ENCODE measurements at places on chromosomes 11 and 22.

DNA sequence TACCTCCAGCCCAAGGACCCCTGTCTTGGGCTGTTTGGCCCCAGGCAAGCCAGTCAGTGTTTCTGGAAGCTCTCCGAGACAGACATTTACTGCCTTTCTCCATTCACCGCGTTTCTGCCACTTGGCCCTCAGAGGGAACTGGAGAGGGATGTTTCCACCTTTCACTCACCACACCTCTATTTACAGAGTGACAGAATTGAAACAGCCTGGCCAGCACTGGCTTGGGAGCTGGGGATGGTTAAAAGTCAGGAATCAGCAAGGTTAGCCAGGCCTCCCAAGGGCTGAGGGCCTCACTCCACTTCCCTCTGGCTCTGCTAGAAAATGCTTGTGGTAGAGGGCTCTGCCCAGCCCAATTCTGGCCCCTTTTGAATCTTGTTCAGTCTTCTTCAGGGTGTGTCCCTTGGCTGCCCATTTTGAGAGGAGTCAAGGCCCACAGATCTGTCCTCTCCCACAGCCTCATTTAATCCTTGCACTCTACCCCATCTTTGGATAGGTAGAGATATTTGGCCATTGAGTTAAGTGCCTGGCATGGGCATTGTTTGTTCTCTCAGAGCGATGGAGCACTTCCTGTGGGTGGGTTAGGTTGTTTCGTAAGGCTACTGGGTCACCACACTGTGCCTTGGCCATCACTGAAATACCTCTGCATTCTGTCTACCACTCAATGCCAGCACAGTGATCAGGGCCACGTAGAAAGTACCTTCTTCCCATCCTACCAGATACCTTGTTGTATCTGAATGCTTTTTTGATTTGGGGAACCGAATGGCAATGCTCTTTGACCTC is 119.2 kb downstream of the MICAL2 start:
- DNase-seq, result no peak

GRCh38 chr11:125262830-125263218 is 98.3 kb downstream of the PKNOX2 start:
- DNase-seq, result no peak

DNA sequence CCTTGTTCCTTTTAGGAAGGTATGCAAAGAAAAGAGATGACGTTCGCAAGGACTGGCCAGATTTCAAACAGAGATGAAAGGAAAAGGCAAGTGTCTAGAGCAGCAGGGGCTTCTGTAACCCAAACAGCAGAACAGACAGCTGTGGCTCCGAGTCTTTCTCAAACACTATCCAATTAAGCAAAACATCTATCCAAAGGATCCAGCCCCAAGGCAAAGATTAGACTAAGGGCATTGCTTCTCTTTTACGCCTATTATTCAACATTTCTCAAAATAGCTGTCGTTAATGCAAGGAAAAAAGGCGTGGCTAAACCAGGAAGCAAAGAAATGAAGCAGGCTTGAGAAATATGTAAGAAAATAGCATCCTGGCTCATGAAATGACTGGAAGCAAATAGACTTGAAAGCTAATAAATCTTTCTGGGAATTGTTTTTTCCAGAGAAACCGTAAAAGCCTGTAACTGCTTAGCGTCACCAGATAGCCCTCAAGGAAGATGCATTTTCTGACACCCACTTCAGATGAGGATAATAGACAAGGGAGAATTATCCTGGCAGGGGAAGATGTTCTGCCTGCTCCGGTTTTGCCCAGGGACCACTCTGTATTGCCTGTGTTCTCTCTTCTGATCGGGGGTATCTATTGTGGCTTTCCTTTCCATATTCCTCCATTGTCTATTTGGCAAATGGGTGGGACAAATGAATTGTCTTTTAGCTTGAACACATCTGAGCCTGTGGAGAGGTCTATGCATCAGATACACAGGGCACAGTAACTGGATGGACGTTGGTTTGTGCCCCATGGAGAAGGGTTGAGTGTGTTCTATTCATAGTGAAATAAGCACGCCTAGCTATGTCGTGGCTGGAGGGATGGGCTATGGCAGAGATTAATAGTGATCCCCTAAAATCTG is 20.2 kb downstream of the C11orf96 start:
- DNase-seq, result no peak

- no peak for DNase-seq
Measured at GRCh38 chr11:36195496-36196354, 93.5 kb downstream of the COMMD9 start.

GRCh38 chr11:97979741-97980140 is 1041.0 kb upstream of the CNTN5 start:
- no peak for DNase-seq

- DNase-seq, result no peak
Measured at GRCh38 chr11:65353900-65354264, 669 bp upstream of the TIGD3 start.

DNA sequence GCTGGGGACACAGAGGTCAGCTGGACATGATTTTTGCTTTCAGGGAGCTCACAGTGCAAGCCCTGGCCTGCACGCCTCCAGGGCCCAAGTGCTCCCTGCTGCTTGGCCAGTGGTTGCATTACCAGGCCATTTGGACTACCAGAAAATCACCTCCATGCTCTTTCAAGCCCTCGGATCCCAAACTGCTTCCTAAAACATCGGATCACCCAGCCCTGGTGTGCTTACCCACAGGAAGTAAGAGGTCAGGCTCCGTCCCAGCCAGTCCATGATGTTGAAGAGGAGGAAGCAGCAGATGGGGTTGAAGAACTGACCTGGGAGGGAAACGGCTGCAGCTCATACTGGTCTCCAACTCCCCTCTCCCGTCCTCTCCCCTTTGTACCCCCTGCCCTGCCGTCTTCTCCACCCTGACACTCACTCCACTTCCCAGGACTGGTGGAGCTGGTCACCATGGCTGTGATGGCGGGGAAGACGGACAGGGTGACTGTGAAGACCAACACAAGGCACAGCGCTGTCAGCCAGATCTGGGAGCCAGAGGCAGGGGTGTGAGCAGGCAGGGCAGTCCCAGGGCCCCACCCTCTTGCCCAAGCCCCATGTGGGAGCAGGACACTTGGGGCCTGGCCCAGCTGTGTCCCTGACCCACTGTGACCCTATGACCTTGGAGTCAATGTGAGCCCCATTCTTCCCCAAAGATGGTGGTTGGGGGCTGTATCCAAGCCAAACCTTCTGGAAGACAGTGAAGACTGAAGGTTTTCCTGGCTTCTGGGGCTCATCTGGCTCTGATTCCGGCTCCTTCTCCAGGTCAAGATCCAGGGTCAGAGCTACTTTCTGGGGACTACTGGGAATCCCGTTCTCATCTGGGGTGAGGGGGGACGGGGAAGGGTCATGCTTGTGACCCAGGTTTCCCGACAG is 5.6 kb downstream of the SLC29A2 start:
- DNase-seq, result no peak

GRCh38 chr11:61115498-61116224 is 13.4 kb downstream of the CD5 start:
- no peak for DNase-seq

GRCh38 chr11:61914471-61915171 is 2.7 kb downstream of the RAB3IL1 start:
- no peak for DNase-seq

GRCh38 chr22:40685406-40685805 is 6.1 kb downstream of the MCHR1 start:
- DNase-seq, result no peak

DNA sequence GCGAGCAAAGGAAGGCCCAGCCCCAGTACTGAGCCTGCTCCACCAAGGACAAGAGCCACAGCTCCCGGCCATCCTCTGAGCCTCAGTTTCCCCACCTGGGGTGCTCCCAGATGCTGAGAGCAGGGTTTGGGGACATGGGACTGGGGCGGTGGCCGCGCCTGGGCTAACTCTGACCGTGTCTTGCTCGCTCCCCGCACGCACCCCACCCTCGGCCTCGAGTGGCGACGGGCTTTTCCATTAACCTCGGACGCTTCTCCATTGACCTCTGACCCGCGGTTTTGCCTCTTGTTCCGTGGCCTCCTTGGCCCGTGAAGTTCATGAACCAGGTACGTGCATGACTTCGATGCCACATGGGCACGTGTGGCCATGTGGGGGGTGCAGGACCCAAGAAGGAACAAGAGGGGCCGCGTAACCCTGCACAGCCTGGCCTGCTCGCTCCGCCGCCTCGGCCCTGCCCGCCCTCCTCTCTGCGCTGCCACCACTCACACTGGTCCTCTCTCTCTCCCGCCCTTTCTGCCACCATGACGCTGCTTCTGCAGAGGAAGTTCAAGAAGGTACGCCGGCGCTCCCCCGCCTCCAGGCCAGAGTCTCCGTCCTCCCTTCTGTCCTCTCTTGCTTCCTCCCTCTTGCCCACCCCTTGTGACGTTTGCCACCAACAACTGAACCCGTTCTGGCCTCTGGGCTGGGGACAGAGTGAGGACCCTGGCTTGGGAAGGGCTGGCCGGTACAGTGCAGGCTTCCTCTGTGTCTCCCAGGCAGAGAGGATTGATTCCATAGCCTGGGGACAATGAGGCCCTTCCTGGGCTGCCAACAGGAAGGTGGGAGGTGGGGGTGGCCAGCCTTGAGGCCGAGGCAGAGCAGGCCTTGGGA is 6.9 kb downstream of the TNNT3 start:
- DNase-seq, result no peak

DNA sequence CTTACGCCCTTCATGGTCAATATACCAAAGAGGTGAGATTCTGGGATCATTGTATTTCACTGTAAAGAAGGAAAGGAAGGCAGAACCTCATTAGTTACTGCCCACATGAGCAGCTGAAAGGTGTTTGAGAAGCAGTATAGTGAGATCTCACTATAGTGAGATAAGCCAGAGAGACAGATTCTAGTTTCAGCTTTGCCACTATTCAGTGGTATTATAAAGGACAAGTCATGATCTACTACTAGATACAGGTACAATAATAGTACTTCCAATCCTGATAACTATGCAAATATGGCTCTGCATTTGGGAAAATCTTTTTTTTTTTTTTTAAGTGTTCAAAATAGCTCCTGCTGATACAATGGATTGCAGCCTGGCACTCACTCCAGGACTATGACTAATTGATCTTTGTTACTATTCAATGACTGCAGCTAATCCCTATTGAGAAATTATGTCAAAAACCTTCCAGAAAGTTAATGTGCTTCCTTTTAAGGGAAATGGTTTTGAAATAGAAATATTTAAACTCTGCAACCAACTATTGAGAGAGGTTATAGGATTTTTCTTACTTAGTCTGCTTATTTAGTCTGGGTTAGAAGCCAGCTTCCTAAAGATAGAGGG is 8.3 kb upstream of the DLAT start:
- DNase-seq, result no peak

DNA sequence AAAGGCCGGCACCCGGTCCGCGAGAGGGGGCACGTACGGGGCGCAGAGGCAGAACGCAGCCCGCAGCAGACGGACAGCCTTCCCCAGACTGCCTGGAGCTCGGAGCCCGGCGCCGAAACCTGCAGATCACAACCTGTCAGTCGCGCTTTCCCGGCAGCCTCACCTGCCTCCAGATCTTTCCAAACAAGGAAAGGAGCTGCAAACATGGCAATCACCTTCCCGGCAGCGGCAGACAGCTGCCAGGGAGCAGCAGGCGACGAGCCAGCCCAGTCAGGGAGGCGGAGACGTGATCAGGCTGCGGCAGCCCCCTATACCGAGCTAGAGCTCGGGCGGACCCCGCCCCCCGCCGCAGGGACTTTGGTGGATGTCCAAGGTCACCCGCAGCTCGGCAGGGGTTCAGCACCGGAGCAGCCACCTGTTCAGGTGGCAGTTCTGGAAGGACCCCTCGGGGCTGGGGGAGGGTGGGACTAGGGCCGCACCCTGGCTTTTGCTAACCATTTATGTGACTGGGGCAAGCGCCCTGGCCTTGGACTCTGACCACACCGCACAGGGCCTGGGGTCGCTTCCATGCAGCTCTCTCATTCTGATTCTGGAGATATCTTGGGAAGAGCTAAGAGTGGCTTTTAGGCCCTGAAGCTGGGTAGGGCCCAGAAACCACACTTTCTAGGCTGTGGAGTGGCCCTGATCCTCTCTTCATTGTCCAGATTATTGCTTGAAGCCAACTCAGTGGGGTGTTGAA is 143.8 kb downstream of the NECTIN1 start:
- no peak for DNase-seq

- no peak for DNase-seq
Measured at GRCh38 chr11:110907629-110908028, 195.4 kb upstream of the ARHGAP20 start.

DNA sequence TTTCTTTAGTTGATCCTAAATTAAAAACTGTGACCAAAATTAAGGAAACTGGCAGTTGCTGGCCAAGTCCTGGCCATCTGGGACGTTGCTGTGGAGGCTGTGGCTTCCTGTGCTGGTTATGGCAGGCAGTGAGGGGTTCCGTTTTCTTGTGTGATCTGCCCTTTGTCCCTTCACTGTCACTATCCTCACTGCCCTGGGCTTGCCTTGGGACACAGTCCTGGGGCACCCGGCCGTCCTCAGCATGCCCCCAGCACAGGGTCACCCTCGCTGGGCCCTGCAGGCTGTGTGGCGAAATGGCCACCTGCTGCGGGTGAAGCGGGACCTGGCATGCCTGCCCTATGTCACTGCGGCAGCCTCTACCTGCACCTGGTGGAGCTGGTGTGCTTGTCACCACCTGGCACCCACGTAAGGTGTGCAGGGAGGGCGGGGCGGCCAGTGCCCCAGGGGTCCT is 52.5 kb upstream of the SLC22A12 start:
- DNase-seq, result no peak

- DNase-seq, result no peak
Measured at GRCh38 chr22:28148816-28149465, 229.9 kb upstream of the PITPNB start.

DNA sequence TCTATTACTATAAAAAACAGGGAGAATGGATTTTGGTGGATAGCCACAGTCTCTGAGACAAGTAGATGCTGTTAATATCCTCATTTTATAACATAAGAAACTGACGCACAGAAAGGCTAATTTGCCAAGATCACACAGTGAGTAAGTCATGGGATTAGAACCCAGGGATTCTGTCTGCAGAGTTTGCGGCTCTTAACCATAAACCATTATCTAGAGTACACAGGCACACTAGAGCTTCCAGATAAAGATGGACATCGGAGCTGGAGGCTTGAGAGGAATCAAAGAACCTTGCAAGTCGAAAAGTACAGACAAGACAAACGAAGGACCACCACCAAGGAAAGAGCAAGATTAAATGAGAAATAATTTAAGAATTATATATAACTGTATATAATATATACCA is 11.3 kb downstream of the LGALS12 start:
- DNase-seq, result no peak

- no peak for DNase-seq
Measured at GRCh38 chr11:134514354-134514951, 102.4 kb upstream of the B3GAT1 start.
